ENCODE measurements at places on chromosomes 5 and 9.

DNA sequence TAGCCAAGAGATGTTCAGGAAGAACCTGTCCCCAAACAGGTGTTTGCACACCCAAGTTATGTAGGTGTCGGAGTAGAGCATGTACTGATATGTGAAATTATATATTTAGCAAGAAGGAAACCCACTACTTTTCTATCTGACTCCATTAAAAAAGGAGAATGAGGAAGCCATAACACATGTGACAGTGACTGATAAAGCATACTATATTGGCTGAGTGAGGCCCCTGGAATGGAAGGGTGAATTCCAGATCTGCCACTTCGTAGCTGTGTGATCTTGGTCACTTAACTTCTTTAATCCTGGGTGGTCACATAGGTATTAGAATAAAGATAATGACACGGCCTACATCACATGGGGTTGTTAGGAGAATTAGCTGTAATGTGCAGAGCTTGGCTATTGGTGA lies 116.0 kb upstream of the MAN2A1 start:
- no peak for DNase-seq

GRCh38 chr9:1917396-1917935 lies 97.7 kb upstream of the SMARCA2 start:
- no peak for DNase-seq

- DNase-seq: no peak
These were observed 246.9 kb downstream of the MAST4 start for GRCh38 chr5:66843065-66843464.

GRCh38 chr9:12817702-12818101 lies 42.9 kb downstream of the LURAP1L start:
- no peak for DNase-seq

DNA sequence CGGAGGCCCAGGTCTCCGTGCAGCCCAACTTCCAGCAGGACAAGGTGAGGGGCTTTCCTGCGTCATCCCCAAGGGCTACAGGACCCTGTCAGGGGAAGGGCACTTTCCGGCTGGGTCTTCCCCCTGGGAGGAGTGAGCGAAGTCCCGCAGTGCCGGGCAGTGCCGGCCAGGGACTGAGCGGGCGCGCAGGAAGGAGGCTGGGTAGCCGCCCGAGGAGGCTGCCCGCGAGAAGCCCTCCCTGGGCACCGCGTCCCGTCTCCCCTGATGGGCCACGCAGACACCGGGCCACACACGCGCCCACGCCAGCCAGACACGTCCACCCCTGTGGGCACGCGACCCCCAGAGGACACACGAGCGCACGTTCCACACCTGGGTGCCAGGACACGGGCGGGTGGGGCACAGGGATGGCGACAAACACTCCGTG lies 357 bp downstream of the PTGDS start:
- no peak for DNase-seq

- no peak for DNase-seq
These were observed 101.4 kb downstream of the TMEM167A start for GRCh38 chr5:82975812-82976211.

DNA sequence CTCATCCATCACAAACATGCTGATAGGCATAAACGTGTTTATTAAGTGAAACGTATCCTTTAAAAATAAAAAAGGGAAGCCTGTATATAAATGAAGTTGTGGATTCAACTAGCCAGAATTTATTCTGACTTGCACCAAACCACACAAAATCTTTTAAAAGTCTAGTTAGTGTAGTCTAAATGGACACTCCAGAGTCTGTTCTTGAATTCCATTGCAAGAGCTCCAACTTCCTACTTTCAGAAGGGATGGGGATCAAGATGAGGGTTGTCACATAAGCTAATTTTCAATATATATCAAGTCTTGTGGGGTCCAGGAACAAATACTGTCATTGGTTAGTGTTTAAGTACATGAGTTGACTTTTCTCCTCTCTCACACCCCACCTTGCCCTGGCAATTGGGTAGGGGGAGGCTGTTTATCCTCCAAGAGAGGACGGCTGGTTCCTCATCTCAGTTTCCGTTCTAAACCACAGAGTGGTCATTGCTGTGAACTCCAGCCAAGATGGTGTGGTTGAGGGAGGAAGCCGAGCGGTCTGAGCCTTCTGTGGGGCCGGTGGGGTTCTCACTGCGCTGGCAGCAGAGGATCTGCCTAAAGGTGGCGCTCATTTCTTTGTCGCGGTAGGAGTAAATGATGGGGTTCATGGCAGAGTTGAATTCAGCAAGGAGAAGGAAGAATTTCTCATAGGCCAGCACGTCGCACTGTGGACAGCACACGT lies 163.2 kb downstream of the LPAR1 start:
- DNase-seq: no peak
